ENCODE measurements at places on chromosomes 5 and 9.

GRCh38 chr9:81601639-81602623, 87.4 kb downstream of the TLE1 start:
- peaks cover 56% of the 10 kb centered on the region for H3K4me1 ChIP-seq
- peak overlapping the region; percentile 63 for H3K27ac ChIP-seq
- peaks cover 47% of the 10 kb centered on the region for H3K36me3 ChIP-seq

DNA sequence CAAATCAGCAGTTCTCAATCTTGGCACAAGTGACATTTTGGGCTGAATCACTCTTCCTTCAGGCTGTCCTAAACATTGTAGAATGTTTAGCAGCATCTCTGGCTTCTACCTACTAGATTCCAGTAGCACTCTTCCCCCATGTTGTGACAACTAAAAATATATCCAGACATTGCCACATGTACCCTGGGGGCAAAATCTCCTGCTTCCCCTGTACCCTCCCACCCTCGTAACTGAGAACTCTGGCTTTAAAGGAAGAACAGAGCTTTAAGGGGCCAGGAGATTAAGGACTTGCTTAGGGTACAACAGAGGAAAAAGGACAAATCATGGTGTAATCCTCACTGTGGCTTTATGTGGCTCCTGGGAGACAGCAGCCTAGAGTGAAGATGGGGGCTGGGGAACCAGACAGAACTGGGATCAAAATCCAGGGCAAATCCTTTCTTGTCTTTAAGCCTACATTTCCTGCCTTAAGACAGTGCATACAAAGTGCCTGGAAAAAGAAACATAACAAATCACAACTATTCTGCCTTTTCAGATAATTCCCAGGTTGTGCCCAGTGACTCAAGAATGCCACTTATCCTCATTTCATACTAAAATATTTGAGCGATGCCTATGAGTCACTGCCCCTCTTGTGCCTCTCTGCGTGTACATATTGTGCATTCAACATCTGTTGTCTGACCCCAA, 109.3 kb downstream of the DAPK1 start:
- no peak overlapping the region for H3K4me3 ChIP-seq
- H3K27ac ChIP-seq, result no peak overlapping the region
- peaks cover 57% of the 10 kb centered on the region for H3K36me3 ChIP-seq
- peaks cover 67% of the 10 kb centered on the region for H3K4me1 ChIP-seq
- H3K27me3 ChIP-seq, result no peaks in the 10 kb centered on the region

DNA sequence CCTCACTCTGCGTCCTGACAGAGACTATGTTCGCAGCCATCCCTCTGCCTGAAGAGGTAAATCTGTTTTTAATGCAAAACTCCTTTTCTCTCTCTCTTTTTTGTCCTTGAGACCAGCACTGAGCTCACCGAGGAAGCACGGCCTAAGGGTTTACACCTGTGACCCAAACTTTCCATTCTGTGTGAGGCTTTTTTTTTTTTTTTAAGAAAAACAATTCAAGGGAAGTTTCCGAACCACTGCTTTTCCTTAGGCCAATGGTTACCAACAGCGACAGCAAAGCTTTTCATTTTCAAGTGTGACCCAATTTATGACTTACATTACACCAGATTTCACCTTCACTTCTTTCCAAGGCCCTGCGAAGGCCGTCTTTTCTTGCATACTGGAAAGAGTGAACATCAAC, 205.9 kb downstream of the EFNA5 start:
- no peak overlapping the region for H3K4me3 ChIP-seq
- peaks cover 83% of the 10 kb centered on the region for H3K4me1 ChIP-seq
- DNase-seq, result no peak
- peak overlapping the region; percentile 72 for H3K27ac ChIP-seq

DNA sequence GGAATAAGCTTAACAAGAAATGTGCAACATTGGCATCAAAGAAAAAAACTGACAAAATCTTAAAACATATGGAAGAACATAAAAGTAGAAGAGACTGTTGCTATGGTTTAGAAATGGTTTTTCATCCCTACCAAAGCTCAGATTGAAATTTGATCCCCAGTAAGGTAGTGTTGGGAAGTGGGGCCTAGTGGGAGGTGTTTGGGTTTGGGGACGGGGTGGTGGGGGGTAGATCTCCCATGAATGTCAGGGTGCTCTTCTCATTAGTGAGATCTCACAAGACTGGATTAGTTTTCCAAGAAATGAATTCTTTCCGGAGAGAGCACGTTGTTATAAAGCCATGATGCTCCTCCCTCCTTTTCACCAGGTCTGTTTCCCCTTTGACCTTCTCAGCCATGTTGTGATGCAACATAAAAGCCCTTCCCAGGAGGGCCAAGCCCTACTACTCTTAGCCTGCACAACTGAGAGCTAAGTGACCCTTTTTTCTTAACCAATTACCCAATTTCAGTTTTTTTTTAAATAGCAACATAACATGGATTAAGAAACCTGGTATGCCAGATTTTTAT, 10.6 kb downstream of the TMEM167A start:
- H3K27ac ChIP-seq, result peak overlapping the region; percentile 48
- no peaks in the 10 kb centered on the region for H3K27me3 ChIP-seq
- H3K36me3 ChIP-seq, result peaks cover 9% of the 10 kb centered on the region
- H3K4me3 ChIP-seq, result peak overlapping the region; percentile 40

DNA sequence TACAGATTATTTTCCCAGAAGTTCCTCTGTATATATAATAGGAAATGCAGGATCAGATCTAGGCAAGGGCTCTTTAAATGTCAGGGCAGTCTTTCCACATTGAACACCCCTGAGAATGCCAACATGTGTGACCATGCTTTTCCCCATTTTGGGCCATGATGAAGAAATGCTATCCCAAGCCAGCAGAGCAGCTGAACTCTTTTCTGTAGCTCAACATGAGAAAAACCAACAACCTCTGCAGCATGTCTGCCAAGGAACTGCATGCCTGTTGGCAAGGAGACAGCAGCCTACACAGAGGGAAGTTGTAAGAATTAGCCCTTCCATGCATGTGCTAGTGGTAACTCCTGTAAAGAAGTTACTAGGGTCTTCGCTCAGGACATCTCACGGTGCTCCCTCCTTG, 9.5 kb upstream of the IFNK start:
- no peak overlapping the region for H3K4me3 ChIP-seq
- H3K27me3 ChIP-seq, result no peaks in the 10 kb centered on the region
- DNase-seq, result no peak
- H3K4me1 ChIP-seq, result peaks cover 19% of the 10 kb centered on the region

GRCh38 chr5:35213608-35214007, 16.7 kb downstream of the PRLR start:
- no peaks in the 10 kb centered on the region for H3K36me3 ChIP-seq
- no peak overlapping the region for H3K4me3 ChIP-seq
- no peaks in the 10 kb centered on the region for H3K4me1 ChIP-seq
- H3K27ac ChIP-seq, result no peak overlapping the region
- no peak for DNase-seq

DNA sequence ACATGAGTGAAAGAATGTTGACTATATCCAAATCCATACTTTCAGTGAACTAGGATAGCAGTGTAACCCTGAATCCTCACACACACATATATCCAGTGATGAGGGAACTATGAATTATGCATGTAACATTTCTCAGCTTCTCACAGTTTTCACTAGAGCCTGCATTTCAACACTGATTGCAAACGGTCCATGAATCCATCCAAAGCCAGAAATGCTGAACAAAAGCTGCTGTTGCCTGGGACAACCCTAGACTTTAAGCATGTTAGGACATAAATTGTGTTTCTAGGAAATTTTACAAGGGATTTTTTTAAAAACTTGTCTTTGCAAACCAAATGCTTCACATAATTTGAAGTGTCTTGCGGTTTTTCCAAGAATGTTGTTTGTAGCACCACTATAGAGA, 2010.0 kb upstream of the WWC1 start:
- H3K4me3 ChIP-seq, result no peak overlapping the region
- H3K4me1 ChIP-seq, result peaks cover 11% of the 10 kb centered on the region
- no peak overlapping the region for H3K27ac ChIP-seq
- no peaks in the 10 kb centered on the region for H3K27me3 ChIP-seq

DNA sequence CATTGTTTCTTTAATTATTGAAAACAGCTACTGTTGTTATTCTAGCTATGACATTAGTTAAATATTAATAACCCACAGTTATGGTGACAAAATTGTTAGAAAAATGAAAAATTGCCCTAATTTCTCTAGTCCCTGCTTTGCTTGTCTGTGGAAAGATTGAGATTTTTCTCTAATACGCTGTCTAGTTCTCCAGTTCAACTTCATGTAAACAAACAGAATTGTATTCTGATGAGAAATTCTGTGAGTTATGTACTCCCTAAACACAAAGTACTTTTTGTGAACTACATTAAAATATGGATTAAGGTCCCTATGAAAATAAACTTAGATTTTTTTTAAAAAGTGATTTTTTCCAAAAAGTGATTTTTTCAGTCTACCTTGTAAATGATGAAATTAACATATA, 8.7 kb downstream of the SLF1 start:
- H3K4me1 ChIP-seq, result no peaks in the 10 kb centered on the region
- H3K27me3 ChIP-seq, result no peaks in the 10 kb centered on the region
- DNase-seq, result no peak
- no peak overlapping the region for H3K27ac ChIP-seq

DNA sequence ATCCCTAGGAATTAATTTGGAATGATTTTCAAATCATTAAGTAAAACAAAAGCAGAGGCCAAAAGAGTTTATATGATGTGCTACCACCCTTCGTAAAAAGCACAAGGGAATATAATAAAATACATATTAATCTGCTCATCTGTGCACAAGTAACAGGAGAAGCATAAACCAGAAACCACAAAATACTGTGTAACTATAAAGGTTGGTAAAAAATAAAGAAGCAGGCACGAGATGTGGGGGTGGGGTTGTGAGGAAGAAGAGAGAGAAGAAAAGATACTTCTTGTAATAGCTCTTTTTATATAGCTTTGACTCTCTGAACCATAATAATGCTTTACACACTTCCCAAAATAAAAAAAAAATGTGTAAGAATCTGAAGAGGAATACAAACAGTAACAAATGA, 214.9 kb upstream of the EFNA5 start:
- no peaks in the 10 kb centered on the region for H3K4me1 ChIP-seq
- no peaks in the 10 kb centered on the region for H3K27me3 ChIP-seq
- H3K27ac ChIP-seq, result no peak overlapping the region
- no peak overlapping the region for H3K4me3 ChIP-seq
- H3K36me3 ChIP-seq, result no peaks in the 10 kb centered on the region
- no peak for DNase-seq

GRCh38 chr5:120297616-120298015, 166.5 kb upstream of the PRR16 start:
- H3K4me1 ChIP-seq, result peaks cover 6% of the 10 kb centered on the region
- no peak overlapping the region for H3K4me3 ChIP-seq
- no peaks in the 10 kb centered on the region for H3K27me3 ChIP-seq
- DNase-seq, result no peak
- no peaks in the 10 kb centered on the region for H3K36me3 ChIP-seq

DNA sequence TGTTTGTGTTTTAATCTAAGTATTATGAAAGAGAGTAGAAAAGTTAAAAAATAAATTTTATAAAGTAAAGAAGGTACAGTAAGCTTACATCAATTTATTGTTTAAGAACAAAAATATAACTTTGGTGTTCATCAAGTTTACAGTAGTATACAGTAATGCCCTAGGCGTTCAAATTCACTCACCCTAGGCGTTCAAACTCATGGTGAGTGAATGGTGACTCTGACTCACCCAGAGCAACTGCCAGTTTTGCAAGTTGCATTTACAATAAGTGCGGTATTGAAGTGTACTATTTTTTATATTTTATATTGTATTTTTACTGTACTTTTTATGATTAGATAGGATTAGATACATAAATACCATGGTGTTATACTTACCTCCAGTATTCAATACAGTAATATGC, 421.3 kb downstream of the CDH12 start:
- H3K4me3 ChIP-seq, result no peak overlapping the region
- H3K27ac ChIP-seq, result no peak overlapping the region
- no peaks in the 10 kb centered on the region for H3K27me3 ChIP-seq
- no peaks in the 10 kb centered on the region for H3K36me3 ChIP-seq
- H3K4me1 ChIP-seq, result no peaks in the 10 kb centered on the region
- DNase-seq, result no peak

DNA sequence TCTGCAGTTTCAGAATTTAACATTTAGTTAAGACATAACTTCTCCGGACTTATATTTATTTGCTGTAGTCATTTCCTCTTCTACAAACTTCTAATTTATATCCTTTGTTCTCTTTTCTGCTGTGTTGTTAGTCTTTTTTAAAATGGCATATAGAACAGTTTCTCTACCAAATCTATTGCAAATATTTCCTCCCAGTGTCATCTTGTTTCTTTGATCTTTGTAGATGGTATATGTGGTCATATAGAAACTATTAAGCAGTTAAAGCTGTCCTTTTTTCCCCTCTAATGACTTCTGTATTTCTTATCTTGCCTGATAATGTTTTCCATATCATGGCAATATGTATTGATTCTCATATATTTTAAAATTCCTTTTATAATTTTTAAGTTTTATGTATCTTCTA, 264.5 kb downstream of the MCTP1 start:
- H3K36me3 ChIP-seq, result no peaks in the 10 kb centered on the region
- H3K4me3 ChIP-seq, result no peak overlapping the region
- H3K4me1 ChIP-seq, result no peaks in the 10 kb centered on the region
- H3K27me3 ChIP-seq, result no peaks in the 10 kb centered on the region
- H3K27ac ChIP-seq, result no peak overlapping the region
- DNase-seq, result no peak

DNA sequence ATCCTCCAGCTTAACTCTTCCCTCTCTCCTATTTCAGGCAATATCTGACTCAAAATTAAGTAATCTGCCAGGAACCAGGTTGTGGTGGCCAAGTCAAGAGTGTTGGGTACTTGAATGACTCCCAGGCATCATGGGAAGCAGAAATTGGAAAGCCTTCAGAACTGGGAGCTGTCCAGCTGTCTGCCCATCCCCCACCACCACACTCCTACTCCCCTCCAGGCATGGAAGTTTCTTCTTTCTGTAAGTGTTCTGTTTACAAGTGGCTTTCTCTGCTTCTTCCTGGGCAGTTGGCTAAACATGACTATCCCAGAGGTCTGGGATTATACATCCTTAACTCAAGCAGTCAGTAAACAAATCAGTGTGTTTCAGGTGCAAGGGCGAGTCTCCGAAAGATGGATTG, 14.6 kb upstream of the PBX3 start:
- peak; percentile 53 for DNase-seq
- no peak overlapping the region for H3K4me3 ChIP-seq
- peaks cover 12% of the 10 kb centered on the region for H3K4me1 ChIP-seq
- no peaks in the 10 kb centered on the region for H3K36me3 ChIP-seq
- H3K27me3 ChIP-seq, result no peaks in the 10 kb centered on the region
- 0 out of 2 replicates have a peak overlapping the region, but pooled peaks have one; percentile 24 for H3K27ac ChIP-seq

- no peak for DNase-seq
- H3K36me3 ChIP-seq, result no peaks in the 10 kb centered on the region
Measured at GRCh38 chr9:136260521-136260920, 14.9 kb upstream of the QSOX2 start.

- H3K4me3 ChIP-seq, result no peak overlapping the region
- peaks cover 12% of the 10 kb centered on the region for H3K4me1 ChIP-seq
- peak; percentile 19 for DNase-seq
- no peaks in the 10 kb centered on the region for H3K27me3 ChIP-seq
Measured at GRCh38 chr5:44952376-44952775, 143.6 kb downstream of the MRPS30 start.

- no peaks in the 10 kb centered on the region for H3K27me3 ChIP-seq
- no peak overlapping the region for H3K4me3 ChIP-seq
- peaks cover 4% of the 10 kb centered on the region for H3K4me1 ChIP-seq
Measured at GRCh38 chr9:16385590-16385989, 484.9 kb downstream of the BNC2 start.
